ENCODE measurements at places on chromosomes 12 and 14.

GRCh38 chr12:58463051-58463450 lies 457.3 kb downstream of the LRIG3 start:
- no peak for DNase-seq

- no peak for DNase-seq
Observed at GRCh38 chr14:55103005-55103640, 25.9 kb upstream of the LGALS3 start.

- DNase-seq = no peak
Observed at GRCh38 chr14:45211295-45211694, 41.7 kb downstream of the MIS18BP1 start.

DNA sequence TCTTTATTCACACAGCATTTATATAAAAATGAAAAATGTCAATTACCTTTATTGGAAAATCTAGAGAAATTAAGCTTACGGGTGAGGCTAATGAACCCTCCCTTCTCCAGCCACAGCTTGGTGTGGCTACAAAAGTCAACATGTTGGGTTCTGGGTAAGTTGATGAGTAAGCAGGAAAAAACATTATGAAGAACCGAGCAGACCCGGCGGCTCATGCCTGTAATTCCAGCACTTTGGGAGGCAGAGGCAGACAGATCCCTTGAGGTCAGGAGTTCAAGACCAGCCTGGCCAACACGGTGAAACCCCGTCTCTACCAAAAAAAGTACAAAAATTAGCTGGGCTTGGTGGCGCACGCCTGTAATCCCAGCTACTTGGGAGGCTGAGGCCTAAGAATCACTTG lies 10.9 kb downstream of the NAA25 start:
- no peak for DNase-seq

DNA sequence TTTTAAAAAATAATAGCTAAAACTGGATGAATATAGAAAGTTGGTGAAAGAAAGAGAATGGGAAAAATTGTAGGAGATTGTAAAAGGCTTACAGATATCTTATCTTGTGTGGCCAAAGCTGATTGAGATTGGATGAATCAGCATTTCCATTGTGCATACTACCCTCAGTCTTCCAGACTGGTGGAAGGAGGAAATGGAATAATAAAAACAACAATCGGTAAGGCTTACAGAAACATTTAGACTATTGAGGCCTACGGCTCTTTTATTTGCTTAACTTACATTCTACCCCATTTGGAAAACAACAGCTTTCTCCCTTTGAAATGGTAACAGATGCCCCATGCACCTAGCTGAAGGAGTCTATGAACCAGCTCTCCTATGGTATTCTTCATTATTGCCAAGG lies 129.8 kb downstream of the PTPRB start:
- DNase-seq = no peak

DNA sequence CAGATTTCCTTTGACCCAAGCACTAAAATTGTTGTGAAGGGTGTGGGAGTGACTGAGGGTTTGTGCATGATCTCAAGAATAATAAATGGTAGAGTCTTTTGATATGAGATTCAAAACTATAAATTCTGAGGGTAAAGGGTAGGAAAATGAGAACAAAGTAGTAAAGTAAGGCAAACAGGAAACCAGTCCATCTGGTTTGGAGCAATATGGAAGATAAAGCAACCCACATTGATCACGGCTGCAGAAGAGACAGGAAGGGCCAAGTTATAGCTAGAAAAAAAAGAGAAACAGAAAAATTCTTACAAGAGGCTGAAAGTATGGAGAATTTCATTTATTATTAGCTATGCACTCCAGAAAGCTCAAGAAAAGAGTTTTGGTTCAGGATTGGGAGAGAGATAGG lies 4.6 kb upstream of the SLCO1B3 start:
- no peak for DNase-seq

DNA sequence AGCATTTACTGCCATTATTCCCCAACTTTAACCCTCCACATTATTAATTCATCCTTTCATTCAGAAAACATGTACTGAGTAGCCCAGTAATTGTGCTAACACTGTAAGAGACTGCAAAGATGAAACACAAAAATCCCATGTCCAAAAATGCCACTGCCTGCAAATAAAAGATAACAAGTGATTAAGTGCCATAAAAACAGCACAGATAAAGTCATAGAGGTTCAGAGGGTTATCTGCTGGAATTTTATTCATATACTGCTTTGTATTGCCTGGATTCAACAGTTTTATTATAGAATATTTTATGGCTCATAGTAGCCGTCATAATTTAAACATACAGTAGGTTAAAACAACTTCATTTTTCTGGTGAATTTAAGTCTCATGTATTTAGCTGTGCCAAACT lies 177.9 kb downstream of the KICS2 start:
- DNase-seq = no peak

DNA sequence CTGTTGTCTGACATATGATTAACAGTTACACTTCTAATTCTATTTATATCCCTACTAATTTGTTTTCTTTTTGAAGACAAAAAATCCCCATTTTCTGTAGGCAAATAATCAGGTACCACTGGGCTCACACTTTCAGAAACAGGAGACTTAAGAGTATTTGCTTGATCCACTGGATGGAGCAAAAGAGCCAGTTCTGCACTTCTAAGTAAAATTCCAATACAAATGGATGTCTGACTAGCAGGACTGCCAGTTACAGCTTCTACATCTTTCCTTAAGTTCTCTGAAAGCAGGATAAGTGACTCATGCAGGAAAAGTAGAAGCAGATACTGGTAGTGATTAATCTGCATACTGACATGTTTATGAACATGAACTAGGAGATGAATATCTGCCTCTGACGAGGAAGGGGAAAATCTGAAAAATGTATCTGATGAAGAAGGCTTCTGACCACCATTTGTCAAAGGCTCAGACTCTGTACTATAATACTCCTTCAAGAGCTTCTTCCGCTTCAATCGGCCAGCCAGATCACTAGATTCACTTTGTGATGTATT lies 73.8 kb upstream of the ANKS1B start:
- no peak for DNase-seq

- DNase-seq = no peak
Observed at GRCh38 chr14:21669284-21669683, 4.3 kb downstream of the OR4E1 start.

GRCh38 chr12:52155048-52155868 lies 36.6 kb downstream of the KRT80 start:
- DNase-seq = no peak

DNA sequence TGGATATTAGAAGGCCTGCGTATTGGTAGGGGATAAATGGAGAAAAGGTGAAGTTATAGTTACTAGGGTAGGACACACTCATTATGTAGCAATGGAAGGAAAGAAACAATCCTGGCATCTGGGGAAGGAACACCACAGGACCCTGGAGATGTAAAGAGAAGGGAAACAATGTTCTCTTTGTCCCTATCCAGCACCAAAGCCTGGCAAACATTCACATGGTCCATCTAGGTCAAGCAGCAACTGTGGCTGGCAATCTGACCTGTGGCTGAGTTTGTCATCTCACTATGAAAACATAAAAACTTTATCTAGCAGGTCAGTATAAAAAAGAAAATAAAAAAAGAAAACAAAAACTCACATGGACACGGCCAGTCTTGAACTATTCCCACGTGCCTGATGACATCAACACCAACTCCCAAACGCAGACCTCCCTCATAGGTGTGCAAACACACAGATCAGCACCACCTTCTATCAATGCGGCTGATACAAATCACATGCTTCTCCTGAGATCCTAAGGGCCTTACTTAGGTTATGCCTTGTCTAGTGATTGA lies 2.6 kb downstream of the POMT2 start:
- DNase-seq = no peak

DNA sequence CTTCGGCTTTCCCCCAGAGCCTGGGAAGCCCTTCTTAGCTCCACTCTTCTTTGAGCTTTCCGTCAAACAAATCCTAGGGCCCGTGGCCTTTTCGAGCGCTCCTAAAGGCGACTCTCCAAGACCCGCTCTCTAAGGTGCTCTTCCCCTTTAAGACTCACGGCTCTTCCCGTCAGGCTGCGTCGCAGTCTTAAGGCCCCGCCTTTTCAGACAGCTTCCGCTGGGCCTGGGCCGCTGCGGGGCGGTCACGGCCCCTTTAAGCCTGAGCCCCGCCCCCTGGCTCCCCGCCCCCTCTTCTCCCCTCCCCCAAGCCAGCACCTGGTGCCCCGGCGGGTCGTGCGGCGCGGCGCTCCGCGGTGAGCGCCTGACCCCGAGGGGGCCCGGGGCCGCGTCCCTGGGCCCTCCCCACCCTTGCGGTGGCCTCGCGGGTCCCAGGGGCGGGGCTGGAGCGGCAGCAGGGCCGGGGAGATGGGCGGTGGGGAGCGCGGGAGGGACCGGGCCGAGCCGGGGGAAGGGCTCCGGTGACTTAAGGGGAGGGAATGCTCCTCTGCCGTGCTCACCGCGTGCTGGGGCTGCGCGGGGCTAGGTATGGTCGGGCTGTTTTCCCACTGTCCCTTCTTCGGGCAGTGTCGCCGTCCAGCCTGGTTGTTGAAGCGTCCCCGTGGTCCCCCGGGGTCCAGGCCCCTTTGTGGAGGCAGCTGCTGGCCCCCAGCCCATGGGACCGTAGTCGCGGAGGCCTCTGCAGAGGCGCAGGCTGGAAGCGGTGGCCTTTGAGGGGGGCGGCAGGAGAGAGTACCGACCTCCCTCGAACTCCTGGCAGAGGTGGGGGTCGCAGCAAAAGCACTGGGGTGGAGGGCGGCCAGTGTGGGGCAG lies at the start of gene PEX5:
PEX5 (plus strand) TSS at position 289 of the 870 bp plus-strand sequence. CDS start 692 bp downstream, outside the sequence.
- peak; percentile 70 for DNase-seq

GRCh38 chr12:2114071-2114470 lies 61.3 kb downstream of the CACNA1C start:
- no peak for DNase-seq

GRCh38 chr14:55973911-55974630 lies 144.1 kb upstream of the PELI2 start:
- no peak for DNase-seq

GRCh38 chr12:107760207-107760808 lies 629 bp downstream of the PRDM4 start:
- DNase-seq = no peak

DNA sequence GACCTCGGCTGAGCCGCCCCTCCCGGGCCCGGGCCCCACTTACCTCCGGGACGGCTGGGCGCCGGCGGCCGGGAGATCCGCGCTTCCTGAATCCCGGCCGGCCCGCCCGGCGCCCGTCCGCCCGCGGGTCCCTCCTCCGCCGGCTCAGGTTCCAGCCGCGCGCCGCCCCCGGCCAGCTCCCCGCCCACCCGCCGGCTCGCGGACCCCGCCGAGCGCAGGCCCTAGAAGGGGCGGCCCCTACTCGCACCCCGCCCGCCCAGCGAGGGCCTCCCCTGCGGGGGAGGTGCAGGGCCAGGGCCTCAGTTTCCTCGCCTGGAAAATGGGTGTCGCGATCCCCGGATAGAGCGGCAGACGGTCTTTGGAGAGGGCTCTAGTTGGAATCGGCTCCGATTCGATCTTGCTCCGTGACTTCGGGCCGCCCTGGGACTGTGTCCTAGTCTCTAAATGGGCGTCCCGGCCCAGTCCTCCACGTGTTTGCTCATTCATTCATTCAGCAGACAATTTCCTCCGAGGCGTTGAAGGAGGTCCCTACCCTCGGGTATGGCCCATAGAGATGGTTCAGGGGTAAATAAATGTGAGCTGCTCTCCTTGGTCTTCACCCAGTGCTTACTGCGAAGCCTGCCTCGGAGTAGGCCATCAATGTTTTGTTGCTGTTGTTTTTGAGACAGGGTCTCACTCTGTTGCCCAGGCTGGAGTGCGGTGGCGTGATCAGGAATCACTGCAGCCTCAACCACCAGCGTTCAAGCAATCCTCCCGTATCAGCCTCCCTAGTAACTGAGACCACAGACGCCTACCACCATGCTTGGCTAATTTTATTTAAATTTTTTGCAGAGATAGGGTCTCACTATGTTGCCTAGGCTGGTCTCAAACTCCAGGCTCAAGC lies at the start of gene TRPV4:
TRPV4 (minus strand) TSS at position 92 of the 883 bp plus-strand sequence. CDS start 18,602 bp downstream, outside the sequence.
- DNase-seq = no peak

- no peak for DNase-seq
Observed at GRCh38 chr14:89304972-89305703, 111.9 kb downstream of the FOXN3 start.

- no peak for DNase-seq
Observed at GRCh38 chr12:51527966-51528365, 63.1 kb upstream of the SCN8A start.

DNA sequence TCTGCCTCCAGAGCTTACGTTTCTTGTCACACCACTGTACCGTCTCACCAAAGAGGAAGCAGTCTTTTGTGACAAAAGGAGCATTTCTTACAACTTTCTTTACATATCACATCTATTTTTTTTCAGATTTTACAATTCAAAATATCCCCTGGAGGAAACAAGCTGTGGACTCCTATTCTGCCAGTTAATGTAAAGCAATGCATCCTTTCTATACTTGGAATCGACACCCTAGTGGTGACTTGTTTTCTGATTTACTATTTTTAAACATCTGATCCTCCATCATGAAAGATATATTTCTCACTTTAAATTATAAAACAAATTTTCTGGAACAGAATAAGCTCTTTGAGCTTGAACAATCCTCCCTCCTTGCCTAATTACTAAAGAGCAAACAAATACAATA lies 34.8 kb downstream of the AICDA start:
- no peak for DNase-seq

DNA sequence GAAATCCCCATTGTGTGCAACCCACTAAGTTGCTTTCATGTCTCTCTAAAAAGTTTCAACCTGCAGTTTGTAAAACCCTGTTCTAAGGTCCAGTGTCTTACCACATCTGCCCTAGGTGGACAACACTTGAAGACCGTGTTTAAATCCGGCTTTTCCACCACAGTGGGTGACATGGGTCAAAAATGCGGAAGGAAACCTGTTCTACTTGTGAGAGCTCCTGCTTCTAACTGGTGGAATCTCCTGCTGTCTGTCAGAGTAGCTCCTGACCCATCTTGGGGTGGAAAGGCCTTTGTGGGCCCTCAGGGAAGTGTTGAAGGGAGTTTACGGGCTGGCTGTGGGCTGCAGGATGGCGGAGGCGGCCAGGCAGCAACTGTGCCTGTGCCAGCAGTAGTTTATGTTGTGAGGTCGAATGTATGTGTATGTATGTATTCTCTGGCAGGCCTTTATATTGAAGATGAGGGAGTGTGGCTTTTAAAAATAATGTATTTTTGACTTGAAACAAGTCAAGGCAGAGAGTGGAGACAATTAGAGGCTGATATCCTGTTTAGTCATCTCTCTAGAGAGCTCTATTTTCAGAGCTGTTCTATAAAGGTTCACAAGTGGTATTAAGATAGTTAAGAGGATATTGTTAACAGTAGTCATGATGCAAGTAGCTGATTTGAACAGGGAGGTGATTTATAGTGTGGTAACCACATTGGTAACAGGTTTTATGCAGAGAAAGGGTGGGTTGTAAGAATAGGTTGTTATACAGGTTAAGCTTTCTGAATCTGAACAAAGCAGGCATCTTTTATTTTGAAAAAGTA lies 67.0 kb downstream of the PRKCH start:
- DNase-seq = peak; percentile 96
